IMR-90 (cell line): ENCODE measurements at places on chromosomes 2 and 18. TPM values are rescaled to one million over a fixed set of nuclear protein-coding genes. Genes with fewer than 3 reads are reported as not detected.

Gene G6PC2
- not detected in 2 replicates for total RNA-seq

Gene DAW1
- 1.4 TPM in 2 replicates for total RNA-seq

Gene TGOLN2
- total RNA-seq, result 57.7 and 61.7 TPM in 2 replicates

Gene CPLX4
- total RNA-seq, result not detected in 2 replicates

Gene HOXD9
- not detected in 2 replicates for total RNA-seq

Gene KCNS3
- total RNA-seq, result 4.3 and 5.3 TPM in 2 replicates

Gene ALLC
- total RNA-seq, result not detected in 2 replicates

GRCh38 chr18:23442958-23443357, 10.1 kb upstream of the RIOK3 start:
- H3K4me3 ChIP-seq, result no peak overlapping the region
- H3K27ac ChIP-seq, result no peak overlapping the region
- H3K4me1 ChIP-seq, result no peaks in the 10 kb centered on the region
- DNase-seq, result no peak

- H3K36me3 ChIP-seq, result no peaks in the 10 kb centered on the region
- no peaks in the 10 kb centered on the region for H3K4me1 ChIP-seq
- no peak overlapping the region for H3K4me3 ChIP-seq
- no peak overlapping the region for H3K27ac ChIP-seq
- H3K27me3 ChIP-seq, result no peaks in the 10 kb centered on the region
- DNase-seq, result no peak
These were observed 960.1 kb downstream of the CPS1 start for GRCh38 chr2:211516537-211516936.

- no peak overlapping the region for H3K4me3 ChIP-seq
- no peaks in the 10 kb centered on the region for H3K36me3 ChIP-seq
- peaks cover 7% of the 10 kb centered on the region for H3K4me1 ChIP-seq
- no peak for DNase-seq
- H3K27me3 ChIP-seq, result no peaks in the 10 kb centered on the region
These were observed 7.3 kb upstream of the COL3A1 start for GRCh38 chr2:188966728-188967440.

DNA sequence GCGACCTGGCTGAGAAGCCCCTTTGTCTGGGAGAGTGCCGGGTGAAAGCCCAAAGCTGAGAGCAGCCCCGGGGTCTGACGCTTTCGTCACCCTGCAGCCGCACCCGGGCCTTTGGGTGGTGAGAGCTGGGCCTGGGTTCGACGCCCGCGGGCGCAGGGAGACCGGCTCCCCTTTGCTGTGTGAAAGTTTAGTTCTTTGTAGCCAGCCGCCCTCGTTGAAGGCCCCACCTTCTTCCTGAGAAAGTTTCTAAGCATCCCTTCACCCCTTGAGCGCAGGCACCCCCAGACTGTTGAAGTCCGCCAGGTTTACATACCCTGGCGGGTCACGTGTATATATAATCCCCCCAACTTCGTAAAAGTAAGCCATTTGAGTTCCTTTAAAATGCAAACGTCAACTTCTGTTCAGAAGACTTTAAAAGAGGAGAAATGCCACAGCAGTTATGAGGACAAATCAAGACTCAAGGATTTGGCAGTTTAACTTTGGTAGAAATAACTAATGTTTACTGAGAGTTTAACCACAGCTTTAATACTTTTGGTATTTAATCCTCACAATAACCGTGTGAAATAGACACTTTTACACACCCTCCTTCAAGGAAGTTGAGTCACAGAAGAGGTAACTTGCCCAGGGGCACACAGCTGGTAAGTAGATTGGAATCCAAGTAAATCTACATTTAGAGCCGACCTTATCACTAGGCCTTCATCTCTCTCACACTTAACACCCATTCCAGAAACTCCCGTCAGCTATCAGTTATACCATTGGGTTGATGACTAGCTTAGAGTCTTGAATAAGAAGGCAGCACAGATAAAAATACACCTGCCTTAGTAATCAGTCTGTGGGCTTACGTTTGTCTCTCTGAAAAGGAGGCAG, 1.1 kb upstream of the MBOAT2 start:
- H3K36me3 ChIP-seq, result no peaks in the 10 kb centered on the region
- peak; percentile 36 for DNase-seq
- peak overlapping the region; percentile 96 for H3K27ac ChIP-seq
- peaks cover 9% of the 10 kb centered on the region for H3K4me1 ChIP-seq
- H3K4me3 ChIP-seq, result peak overlapping the region; percentile 88
- no peaks in the 10 kb centered on the region for H3K27me3 ChIP-seq

DNA sequence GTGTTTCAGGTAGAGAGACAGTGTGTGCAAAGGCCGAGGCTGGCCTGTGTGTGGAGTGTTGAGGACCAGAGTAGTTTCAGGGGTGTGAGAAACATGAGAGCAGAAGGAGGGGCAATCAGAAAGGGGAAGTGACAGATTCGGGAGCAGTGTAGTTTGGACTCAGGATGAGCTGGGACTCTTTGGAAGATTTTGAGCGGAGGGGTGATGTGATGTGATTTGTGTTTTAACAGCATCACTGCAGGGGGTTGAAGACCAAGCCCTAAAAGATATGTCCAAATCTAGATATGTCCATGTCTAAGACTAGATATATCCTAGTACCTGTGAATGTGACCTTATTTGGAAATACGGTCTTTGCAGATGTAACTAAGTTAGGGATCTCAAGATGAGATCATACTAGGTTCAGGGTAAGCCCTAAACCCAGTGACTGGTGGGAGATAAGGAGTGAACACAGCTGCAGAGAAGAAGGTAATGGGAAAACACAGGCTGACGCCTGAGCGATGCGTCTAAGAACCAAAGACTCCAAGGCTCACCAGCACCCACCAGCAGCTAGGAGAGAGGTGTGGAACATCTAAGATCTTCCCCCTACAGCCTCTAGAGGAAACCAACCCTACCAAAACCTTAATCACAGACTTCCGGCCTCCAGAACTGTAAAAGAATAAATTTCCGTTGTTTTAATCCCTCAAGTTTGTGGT, 38.5 kb upstream of the MYO3B start:
- H3K4me3 ChIP-seq, result no peak overlapping the region
- no peak for DNase-seq
- H3K27ac ChIP-seq, result no peak overlapping the region
- H3K36me3 ChIP-seq, result no peaks in the 10 kb centered on the region

DNA sequence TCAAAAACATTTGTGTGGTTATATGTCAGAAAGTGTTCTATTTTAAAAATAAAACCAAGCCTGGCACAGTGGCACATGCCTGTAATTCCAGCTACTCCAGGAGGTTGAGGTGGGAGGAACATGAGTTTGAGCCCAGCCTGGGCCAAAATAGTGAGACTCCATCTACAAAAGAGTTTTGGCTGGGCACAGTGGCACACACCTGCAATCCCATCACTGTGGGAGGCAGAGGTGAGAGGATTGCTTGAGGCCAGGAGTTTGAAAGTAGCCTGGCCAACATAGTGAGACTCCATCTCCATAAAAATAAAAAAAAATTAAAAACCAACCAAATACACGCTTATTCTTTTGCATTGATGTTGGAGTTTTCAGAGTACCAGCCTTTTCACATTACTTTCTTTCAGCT, 9.6 kb downstream of the ANKRD12 start:
- no peaks in the 10 kb centered on the region for H3K27me3 ChIP-seq
- no peak for DNase-seq
- H3K4me1 ChIP-seq, result peaks cover 11% of the 10 kb centered on the region
- no peak overlapping the region for H3K4me3 ChIP-seq
- H3K27ac ChIP-seq, result no peak overlapping the region

DNA sequence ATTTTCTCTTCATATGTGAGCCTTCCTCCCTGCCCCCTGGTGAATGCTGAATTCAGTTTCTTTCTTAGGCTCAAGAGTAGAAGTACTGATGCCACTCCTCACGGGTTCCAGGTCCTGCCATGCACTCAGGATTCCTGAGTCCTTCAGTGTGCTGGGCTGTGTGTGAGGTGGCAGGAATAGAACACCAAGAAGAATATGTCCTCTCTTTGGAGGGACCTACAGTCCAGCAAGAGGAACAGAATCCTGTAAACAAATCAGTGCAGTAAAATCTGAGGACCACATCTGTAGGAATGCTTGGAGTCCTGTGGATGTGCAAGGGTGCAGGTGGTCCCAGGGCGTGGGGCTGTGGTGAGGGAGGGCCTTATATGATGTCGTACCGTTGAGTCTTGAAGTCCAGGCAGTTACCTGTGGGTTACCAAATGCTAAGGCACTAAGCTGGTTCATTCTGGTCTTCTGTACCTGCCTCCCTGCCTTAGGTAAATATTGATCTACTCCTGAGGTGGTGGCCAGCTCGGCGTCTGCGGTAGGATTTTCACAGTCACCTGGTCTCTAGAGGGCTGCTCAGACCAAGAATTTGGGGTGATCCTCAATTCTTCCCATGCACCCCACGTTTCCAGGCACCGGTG, 5.5 kb downstream of the ASAP2 start:
- no peak overlapping the region for H3K27ac ChIP-seq
- H3K27me3 ChIP-seq, result no peaks in the 10 kb centered on the region
- H3K36me3 ChIP-seq, result no peaks in the 10 kb centered on the region
- DNase-seq, result no peak
- no peak overlapping the region for H3K4me3 ChIP-seq

DNA sequence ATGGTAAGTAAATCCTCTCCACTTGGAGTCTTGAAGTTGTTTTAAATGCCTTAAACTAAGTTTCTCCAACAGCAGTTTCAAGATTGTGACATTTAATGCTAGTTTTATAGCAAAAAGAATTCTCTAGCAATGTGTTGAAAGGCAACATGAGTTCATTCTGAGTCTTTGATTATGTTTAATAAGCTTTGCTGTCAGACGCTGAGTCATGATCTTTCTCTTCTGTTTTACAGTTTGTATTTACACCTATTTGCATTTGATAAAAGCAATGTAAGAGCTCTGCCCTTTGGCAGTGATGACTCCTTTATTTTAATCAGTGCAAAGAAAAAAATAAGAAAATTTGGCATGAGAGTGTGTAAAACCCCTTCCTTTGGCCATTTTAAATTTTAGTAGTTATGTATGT, 497.7 kb downstream of the STK39 start:
- H3K4me1 ChIP-seq, result no peaks in the 10 kb centered on the region
- DNase-seq, result no peak
- no peak overlapping the region for H3K4me3 ChIP-seq
- H3K27ac ChIP-seq, result no peak overlapping the region
- H3K36me3 ChIP-seq, result no peaks in the 10 kb centered on the region

DNA sequence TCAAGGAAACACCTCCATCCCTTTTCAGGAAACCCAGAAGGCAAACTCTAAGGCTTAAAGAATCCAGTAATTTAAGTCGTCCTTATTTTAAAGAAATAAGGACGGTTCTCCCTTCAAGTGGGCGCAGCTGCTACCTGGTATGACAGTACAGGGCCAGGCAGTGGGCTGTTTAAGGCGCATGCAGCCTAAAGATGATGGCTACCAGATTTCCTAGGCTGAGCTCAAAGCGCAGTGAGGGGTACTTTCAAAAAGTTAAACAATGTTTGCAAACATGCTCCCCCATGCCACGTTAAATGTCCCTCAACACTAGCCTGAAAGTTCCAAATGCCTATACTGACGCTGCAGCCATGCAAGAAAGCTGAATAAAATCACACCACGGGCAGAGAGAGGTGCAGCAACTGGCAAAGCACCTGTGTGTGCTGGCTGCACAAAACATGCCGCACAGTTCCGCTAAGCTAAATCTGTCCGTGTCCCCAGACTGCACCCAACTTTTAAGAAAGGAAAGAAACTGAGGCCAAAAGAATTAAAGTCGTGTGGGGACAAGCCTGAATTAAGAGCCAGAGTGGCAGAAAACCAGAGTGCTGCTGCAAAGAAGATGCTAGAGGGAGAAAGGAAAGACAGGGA, 583 bp downstream of the HIBCH start:
- H3K27me3 ChIP-seq, result no peaks in the 10 kb centered on the region
- H3K27ac ChIP-seq, result peak overlapping the region; percentile 38
- peaks cover 5% of the 10 kb centered on the region for H3K4me1 ChIP-seq

GRCh38 chr2:101766871-101767739, 69.6 kb downstream of the MAP4K4 start:
- H3K4me3 ChIP-seq, result no peak overlapping the region
- peak; percentile 93 for DNase-seq
- H3K4me1 ChIP-seq, result peaks cover 38% of the 10 kb centered on the region
- peak overlapping the region; percentile 46; the same call in 1 of the 2 replicates for H3K27ac ChIP-seq
- H3K27me3 ChIP-seq, result no peaks in the 10 kb centered on the region
